ENCODE measurements at places on chromosomes 2 and 18.
A peak's percentile ranks its signal among the peaks of the same experiment; 100 is the strongest.

- no peak for DNase-seq
Observed at GRCh38 chr2:173750353-173750801, 214.8 kb downstream of the SP3 start.

GRCh38 chr2:121303531-121304263 lies 18.7 kb upstream of the TFCP2L1 start:
- DNase-seq: no peak

DNA sequence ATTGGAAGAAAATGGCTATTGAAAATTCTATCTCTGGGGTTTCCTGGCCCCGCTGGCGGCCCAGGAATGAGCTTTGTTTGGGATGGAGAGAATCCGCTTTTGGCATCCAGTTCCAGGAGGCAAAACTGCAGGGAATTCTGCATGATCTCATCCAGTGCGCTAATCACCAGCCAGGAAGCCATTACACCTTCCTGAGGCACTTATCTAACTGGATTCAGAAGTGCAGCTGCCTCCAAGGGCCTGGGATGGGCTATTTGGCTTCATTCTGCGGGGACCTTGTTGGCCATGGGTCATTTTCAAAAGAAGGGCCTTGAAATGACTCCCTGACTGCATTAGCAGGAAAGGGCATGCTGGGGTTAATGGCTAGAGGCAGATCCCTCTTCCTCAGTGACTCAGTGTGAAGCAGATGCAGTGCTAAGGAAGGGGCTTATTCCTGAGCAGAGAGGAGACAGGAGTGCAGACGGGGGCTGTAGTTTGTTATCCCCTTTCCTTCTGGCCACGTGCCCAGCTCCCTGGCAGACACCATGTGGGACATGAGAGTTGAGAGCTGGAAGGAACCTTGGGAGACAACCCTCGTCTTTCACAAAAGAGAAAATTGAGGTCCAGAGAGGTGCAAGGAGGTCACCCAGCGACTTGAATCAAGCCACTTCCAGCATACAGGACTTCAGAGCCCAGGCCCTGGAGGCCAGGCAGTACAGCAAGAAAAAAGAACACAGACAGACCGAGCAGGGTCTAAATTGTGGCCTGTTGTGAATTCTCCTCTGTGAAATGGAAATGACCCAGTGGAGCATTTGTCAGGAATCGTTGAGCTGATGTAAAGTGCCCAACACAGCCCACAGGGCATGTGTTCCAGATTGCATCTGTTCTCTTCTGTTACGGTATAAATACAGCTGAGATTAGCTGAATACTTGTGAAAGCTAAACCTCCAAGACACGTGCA lies 161.8 kb downstream of the PRKCE start:
- peak; percentile 46 for DNase-seq

- no peak for DNase-seq
Observed at GRCh38 chr2:40433736-40434135, 18.2 kb downstream of the SLC8A1 start.

DNA sequence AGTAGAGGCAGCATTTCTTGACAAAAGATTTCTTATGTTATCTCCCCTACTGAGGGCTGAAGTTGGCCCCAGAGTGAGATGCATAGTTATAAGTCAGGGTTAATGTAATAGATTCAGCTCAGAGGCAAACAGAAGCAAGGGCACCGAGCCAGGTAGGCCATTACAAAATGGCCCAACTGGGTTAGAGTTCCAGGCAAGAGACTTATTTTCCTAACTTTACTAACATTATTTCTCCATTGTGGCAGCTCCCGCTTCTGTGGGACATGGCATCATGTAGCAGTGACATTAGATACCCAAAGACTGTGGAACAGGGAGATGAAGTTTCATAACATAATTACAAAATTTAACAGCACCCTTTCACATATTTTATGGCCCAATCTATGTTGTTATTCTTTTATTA lies 27.1 kb downstream of the TSPYL6 start:
- DNase-seq: no peak

DNA sequence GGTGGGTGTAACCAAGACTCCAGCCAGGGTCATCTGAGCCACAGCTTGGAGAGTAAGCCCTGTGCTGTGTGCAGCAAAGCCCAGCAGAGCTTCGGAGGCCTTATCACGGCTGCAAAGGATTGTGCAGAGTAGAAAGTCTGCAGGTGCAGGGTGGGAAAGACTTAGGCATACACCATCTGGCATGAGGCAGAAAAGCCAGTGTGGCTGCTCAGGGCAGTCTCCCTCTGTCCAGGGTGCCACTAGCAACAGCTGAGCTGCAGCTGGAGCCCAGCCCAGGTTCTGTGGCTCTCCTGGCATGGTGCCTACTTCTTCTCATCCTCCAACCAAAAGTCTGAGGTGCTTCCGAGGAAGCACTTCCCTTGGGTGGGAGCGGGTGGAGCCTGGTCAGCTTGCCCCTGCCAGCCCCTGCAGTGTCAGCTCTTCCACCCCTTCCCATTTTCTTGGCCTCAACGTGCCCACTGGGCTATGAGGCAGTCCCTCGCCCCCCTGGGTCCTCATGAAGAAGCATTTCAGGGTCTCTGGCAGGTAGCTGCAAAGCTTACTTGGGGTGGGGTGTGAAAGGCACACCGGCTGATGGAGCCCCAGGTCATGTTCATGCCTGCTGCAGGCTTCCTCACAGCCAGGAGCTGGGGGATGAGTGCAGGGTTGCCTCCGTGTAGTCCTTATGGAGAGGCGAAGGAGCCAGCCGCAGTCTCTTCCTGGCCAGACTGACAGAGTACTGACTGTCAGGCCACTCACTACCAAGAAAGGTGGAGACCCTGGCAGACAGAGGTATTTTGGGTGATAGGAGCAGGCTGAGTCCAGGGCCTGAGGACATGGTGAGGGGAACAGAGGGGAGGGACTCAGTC lies 4.8 kb downstream of the AMER3 start:
- DNase-seq: no peak

GRCh38 chr18:2060086-2060485 lies 511.2 kb downstream of the METTL4 start:
- DNase-seq: no peak

- DNase-seq: no peak
Observed at GRCh38 chr2:55099878-55100820, 49.9 kb upstream of the RTN4 start.

- no peak for DNase-seq
Observed at GRCh38 chr2:48328159-48328809, 201.7 kb upstream of the STON1 start.

GRCh38 chr2:228545748-228546145 lies 364.3 kb upstream of the SPHKAP start:
- no peak for DNase-seq

- DNase-seq: no peak
Observed at GRCh38 chr18:54209471-54210180, 14.8 kb downstream of the MBD2 start.

DNA sequence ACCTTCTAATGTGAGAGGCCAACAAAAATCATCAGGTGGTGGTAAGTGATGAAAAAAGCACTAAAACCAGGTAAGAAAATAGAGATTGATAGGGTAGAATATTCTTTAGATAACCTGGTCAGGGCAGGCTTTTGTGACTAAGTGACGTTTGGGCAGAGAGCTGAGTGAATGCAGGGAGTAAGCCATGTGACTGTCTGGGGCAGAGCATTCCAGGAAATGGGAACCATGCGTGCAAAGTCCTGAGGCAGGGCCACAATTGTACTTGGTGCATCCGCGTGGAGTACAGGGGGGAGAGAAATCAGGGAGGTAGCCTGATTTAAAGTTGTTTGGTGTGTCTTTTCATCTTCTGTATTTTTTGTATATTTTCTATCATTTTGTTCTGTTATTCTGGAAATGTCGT lies 102.5 kb downstream of the LYPD6B start:
- DNase-seq: no peak

DNA sequence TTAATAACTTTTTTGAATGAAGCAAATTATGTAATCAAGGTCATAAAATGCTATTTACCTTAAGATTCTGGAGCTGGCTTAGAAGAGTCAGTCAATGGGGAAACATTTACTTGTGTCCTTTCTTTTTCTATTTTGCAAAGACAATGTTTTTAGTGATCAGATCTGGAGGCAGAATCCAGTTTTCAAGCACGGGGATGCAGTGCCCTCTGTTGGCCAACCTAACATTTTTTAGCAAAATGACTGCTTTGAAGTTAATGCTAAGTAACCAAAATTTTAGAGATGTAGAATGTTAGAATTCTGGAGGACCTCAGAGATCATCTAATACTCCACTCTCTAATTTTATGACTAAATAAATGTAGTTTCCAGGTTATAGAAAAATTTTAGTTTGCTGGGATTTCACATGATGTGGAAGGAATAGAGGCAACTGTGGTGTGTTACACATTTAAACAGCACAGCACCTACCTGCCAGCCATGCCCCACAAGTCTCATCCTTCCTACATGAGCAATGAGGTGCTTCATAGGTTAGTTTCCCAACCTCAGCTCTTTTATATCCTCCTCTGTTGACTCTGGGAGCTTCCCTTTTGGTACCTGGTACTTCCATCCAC lies 23.6 kb upstream of the SLC9A4 start:
- peak; percentile 12 for DNase-seq

Data from HFF-Myc (cell line).